ENCODE measurements at places on chromosomes 3 and 15. TPM values are rescaled to one million over a fixed set of nuclear protein-coding genes. Genes with fewer than 3 reads are reported as not detected.

Gene RHOV
- total RNA-seq = 0.24 TPM

DNA sequence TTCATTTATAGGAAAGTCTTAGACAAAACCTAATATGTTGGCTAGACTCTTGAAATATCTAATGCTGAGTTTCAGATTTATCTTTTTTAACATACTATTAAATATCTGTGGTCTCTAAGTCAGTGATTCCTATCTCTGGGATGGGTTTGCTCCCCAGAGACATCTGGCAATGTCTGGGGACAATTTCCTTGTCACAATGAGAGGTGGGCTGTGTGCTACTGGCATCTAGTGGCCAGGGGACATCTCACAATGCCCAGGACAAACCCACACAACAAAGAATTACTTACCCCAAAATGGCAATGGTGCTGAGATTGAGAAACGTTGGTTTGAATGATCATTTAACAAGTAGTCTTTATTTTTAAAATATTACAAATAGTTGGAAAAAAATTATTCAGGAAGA lies 602.1 kb downstream of the MAGI1 start:
- no peak for DNase-seq

DNA sequence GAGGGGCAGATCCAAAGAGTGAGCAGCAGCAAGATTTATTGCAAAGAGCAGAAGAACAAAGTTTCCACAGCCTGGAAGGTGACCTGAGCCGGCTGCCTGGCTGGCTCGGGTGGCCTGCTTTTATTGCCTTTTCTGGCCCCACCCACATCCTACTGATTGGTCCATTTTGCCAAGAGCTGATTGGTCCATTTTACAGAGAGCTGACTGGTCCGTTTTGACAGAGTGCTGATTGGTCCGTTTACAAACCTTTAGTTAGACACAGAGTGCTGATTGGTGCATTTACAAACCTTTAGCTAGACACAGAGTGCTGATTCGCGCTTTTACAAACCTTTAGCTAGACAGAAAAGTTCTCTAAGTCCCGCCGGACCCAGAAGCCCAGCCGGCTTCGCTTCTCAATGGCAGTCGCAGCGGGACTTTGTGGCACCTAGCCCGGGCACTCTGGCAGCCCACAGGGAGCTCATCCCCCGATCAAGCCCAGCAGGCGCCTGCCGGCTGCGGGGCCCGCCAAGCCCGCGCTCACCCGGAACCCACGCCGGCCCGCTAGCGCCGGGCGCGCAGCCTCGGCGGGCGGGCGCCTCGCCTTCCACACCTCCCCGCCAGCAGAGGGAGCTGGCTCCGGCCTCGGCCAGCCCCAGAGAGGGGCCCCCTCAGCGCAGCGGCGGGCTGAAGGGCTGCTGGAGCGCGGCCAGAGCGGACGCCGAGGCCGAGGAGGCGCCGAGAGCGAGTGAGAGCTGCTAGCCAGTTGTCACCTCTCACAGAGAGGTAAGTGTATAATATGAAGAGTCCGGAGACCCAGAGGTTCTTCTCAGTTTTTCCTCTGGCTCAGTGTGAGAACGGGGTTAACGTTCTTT lies 339.2 kb downstream of the CHL1 start:
- DNase-seq = no peak

- DNase-seq = no peak
These were observed 414.2 kb downstream of the GABRB3 start for GRCh38 chr15:26358708-26359107.

GRCh38 chr3:6516143-6516542 lies 344.8 kb upstream of the GRM7 start:
- no peak for DNase-seq

Gene MOBP
- not detected for total RNA-seq

DNA sequence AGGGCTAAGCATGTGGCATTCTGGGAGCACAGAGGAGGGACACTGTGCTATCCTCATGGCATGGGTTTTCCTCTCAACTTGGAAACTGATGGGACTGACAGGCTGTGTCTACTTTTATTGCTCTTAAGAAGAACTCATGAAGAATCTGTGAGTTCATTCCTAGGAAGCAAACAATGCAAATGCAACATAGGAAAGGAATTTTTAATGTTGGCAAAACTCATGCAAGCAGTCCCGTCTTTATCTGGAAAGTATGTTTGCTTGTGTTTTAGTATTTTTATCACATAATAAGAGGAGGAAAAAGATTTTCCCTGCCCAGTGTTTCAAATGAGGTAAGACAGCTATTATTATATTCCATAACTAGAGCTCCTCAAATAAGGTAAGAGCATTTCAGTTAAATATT lies 89.7 kb downstream of the TRIM42 start:
- DNase-seq = no peak

DNA sequence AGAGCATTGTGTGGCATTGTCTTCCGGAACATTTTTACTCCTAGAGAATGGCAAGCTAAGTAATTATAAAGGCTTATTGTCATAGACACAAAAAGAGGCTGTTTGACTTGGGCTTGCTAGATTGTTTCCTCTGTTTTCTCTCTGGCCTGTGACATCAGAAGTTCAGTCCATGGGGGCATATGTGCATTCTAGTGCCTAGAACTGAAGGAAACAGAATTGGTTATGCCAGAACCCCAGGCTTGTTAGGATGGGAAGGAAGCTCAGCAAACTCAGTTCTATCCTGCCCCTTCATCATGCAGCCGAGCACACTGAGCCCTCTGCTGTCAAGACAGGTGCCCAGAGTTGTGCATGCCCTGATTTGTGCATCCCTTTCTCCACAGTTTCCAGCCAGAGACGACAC lies 131.3 kb downstream of the PDE8A start:
- DNase-seq = no peak

Gene DNAH1
- total RNA-seq = 7.0 TPM

DNA sequence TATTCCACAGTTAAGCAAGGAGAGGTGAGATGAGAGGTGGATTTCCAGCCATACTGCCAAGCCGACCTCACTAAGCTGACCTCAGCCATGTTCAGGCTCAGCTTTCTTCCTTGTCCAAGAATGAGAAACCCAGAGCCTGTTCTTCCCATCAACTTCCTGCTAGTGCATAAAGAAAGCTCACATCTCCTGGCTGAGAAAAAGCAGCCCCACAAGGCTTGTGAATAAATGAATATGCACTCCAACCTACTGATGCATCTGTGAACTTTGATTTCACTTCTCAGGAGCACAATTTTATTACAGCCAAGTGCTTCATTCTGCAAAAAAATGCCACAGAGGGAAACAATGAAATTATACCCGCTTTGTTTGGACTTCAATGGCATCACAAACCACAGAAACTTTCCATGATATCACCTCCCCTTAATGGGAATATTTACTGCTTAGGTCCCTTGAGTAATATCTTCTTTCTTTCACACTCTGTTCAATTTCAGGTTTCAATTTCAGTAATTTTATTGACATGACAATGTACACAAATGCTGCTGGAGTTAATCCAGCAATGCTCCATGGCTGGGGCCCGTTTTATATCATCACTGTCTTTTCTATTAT lies 437.0 kb upstream of the PPP2R3A start:
- no peak for DNase-seq

DNA sequence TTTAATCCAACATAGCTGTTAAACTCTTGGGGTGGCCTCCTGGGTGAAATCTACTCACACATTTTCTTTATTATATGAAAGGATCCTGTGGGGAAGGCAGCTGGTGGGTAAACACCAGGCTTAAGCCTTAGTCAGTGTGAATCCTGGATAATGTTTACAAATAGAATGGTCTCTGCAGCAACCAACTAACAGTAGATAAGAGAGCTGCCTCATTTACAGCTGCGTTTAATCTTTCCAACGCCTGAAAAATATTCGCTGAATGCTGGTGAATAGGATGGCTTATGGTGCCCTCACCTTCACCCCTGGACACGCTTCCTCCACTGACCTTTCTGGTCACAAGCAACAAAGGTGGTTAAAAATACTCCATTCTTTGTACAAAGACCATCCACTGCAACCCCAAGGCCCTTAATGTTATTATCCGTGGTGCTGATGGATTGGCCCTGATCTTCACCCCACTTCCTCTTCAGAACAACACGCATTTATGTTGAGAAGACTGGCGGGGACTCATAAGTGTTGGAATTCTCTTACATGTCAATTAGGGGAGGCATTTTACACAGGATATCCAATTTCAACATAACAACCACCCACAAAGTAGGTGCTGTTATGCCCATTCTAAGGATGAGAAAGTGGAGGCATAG lies 120.0 kb upstream of the FRMD4B start:
- no peak for DNase-seq

- DNase-seq = no peak
These were observed 1.1 kb downstream of the TICRR start for GRCh38 chr15:89576417-89576773.

- DNase-seq = no peak
These were observed 15.8 kb downstream of the LOXL1 start for GRCh38 chr15:73941871-73942635.

DNA sequence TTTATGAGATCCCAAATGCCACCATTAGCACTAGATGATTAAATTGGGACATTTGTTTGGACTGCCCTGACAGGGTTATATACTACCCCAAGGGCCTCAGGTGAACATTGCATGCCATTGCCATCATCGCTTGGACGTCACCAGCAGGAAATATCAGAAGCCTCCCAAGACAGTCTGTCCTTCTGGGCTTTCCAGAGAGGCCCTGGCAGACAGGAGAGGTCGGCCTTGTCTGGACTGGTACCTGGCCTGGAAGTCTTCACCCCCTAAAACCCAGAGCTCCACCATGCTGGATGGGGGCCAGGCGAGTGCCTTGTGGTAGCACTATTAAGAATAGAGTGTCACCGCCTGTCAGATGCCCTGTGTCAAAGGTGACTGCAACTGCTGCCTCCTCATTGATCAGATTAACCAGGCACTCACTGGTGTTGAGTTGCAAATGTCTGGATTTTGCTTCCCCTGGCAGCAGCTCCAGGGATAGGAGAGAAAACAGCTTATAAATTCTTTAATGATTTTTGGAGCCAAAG lies 324.1 kb upstream of the RASGRP1 start:
- no peak for DNase-seq

- no peak for DNase-seq
These were observed 31.1 kb upstream of the NUDT16 start for GRCh38 chr3:131350506-131350905.

Gene KLHL40
- total RNA-seq = not detected

DNA sequence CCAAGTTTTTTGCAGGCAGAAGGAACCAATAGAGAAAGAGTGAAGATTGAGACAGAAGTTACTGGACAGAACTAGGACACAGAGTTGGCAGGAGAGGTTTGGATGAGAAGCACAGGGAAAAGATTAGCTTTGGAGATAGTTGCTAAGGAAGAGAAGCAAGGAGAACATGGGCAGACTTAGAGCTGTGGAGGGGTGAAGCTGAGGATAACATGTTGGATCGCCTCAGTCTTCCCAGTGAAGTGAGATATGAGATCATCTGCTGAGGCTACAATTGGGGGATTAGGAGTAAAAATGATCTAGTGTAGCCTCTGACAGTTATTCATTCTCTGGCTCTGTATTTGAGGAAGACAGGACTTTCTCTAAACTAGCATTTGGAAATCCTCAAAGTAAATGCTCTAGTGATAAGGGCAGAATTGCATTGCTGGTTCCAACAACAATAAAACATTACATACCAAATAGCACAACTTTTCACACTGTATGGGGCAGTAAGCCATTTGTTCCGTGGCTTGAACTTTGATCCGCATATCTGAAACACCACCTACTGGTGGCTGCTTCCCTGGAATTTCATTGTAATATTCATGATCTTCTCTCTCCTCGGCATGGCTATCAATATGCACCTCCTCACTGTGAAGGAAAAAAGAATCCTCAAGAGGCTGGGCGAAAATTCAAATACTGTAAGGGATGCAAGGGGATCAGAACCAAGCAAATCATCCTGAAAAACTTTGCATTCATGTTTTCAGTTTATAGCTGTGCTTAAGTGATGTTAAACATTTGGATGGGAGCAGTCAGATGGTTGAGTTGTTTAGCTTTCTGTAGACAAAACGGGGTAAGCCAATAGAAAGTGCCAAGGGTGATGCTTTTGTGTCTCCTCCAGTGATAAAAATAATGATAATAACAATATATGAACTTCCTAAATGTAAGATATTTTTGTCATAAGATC lies 22.2 kb upstream of the EID1 start:
- DNase-seq = no peak

Gene SH2D7
- not detected for total RNA-seq

- DNase-seq = no peak
These were observed 116.3 kb downstream of the CHL1 start for GRCh38 chr3:312911-313310.

Gene CYP1A2
- not detected for total RNA-seq

All from CD8-positive, alpha-beta memory T cell (primary cell).